Ascending aorta (tissue), 2 donors: ENCODE measurements at places on chromosomes 4 and X. TPM values are rescaled to one million over a fixed set of nuclear protein-coding genes. Genes with fewer than 3 reads are reported as not detected.

DNA sequence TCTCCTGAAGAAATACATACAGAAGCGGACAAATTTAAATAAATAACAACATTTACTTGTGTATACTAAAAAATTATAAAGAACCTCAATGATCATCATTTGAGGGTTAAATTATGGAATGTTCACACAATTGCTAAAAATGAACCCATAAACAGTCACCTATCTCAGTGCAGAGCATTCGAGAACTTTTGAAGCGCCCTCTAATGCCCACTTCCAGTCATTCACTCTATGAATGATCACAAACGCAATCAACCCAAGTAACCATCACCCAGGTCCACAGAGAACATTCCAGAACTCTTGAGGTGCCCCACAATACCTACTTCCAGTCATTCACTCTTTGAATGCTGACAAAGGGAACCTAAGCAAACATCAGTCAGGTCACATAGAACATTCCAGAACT lies 103.5 kb upstream of the PLAC1 start:
- H3K27me3 ChIP-seq: no peaks in the 10 kb centered on the region
- H3K36me3 ChIP-seq: no peaks in the 10 kb centered on the region
- no peak for DNase-seq
- H3K4me1 ChIP-seq: no peaks in the 10 kb centered on the region
- H3K27ac ChIP-seq: no peak overlapping the region
- no peak overlapping the region for H3K4me3 ChIP-seq

- no peak for DNase-seq
- H3K36me3 ChIP-seq: no peaks in the 10 kb centered on the region
- peak overlapping the region; percentile 64 for H3K27ac ChIP-seq
- peak overlapping the region; percentile 86 for H3K4me3 ChIP-seq
- peaks cover 3% of the 10 kb centered on the region for H3K4me1 ChIP-seq
Observed at GRCh38 chr4:102343964-102344519, 1.2 kb downstream of the SLC39A8 start.

GRCh38 chr4:8739317-8739716 lies 132.3 kb downstream of the HMX1 start:
- H3K4me3 ChIP-seq: no peak overlapping the region
- H3K27ac ChIP-seq: no peak overlapping the region
- DNase-seq: peak; percentile 37
- H3K27me3 ChIP-seq: no peaks in the 10 kb centered on the region
- no peaks in the 10 kb centered on the region for H3K36me3 ChIP-seq

The CCDC158 gene
- 1.1 TPM for total RNA-seq

The CFAP47 gene
- total RNA-seq: not detected

The PDE6B gene
- total RNA-seq: not detected

DNA sequence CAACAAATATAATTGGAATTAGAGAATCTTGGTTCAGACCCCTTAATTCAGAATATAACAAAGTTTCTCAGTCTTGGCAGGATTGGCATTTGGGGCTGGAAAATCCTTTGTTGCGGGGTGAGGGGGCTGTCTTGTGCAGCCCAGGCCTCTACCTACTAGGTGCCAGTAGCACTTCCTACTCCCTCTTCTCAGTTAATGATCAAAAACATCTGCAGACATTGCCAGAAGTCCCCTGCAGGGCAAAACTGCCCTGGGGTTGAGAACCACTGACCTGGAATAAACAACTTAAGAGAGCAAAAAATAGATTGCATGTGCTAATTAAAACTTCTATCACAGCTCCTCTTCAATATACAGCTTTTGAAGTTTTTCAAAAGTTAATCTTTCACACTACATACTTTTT lies 36.7 kb upstream of the CXorf38 start:
- H3K4me1 ChIP-seq: no peaks in the 10 kb centered on the region
- no peaks in the 10 kb centered on the region for H3K27me3 ChIP-seq
- DNase-seq: no peak
- H3K36me3 ChIP-seq: peaks cover 19% of the 10 kb centered on the region
- no peak overlapping the region for H3K4me3 ChIP-seq
- no peak overlapping the region for H3K27ac ChIP-seq

DNA sequence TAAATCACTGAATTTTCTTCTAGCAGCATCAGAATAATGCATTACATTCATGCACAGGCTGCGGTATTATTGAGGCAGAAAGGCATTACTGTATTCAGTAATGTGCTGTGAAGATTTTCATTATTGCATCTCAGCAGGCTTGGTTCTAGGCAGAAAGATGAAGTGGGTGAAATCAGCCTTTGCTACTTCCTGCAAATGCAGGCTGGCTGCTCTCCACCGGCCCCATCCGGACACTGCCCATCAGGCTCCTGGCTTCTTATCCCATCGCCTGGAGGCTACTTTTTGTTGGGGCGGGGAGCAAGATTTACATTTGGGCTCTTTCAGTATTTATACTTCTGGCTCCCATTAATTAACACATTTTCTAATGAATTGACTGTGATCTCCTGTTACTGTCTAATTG lies 117.8 kb downstream of the FRAS1 start:
- no peak overlapping the region for H3K4me3 ChIP-seq
- H3K4me1 ChIP-seq: no peaks in the 10 kb centered on the region
- no peaks in the 10 kb centered on the region for H3K27me3 ChIP-seq
- no peak for DNase-seq

- no peaks in the 10 kb centered on the region for H3K36me3 ChIP-seq
- H3K27ac ChIP-seq: no peak overlapping the region
- no peaks in the 10 kb centered on the region for H3K27me3 ChIP-seq
- H3K4me3 ChIP-seq: no peak overlapping the region
Observed at GRCh38 chrX:15883540-15883863, 28.9 kb upstream of the AP1S2 start.

The CXorf65 gene
- total RNA-seq: not detected

GRCh38 chr4:53956454-53956853 lies 108.0 kb downstream of the CHIC2 start:
- DNase-seq: no peak
- no peaks in the 10 kb centered on the region for H3K27me3 ChIP-seq
- H3K36me3 ChIP-seq: no peaks in the 10 kb centered on the region
- no peak overlapping the region for H3K4me3 ChIP-seq
- no peak overlapping the region for H3K27ac ChIP-seq

- H3K4me3 ChIP-seq: no peak overlapping the region
- H3K27me3 ChIP-seq: no peaks in the 10 kb centered on the region
- no peak overlapping the region for H3K27ac ChIP-seq
- H3K36me3 ChIP-seq: no peaks in the 10 kb centered on the region
- no peaks in the 10 kb centered on the region for H3K4me1 ChIP-seq
Observed at GRCh38 chr4:162017863-162018262, 145.9 kb downstream of the FSTL5 start.

GRCh38 chr4:154124539-154125255 lies 335.8 kb upstream of the SFRP2 start:
- H3K27me3 ChIP-seq: no peaks in the 10 kb centered on the region
- no peak overlapping the region for H3K27ac ChIP-seq
- no peak overlapping the region for H3K4me3 ChIP-seq
- H3K4me1 ChIP-seq: no peaks in the 10 kb centered on the region
- DNase-seq: no peak
- H3K36me3 ChIP-seq: no peaks in the 10 kb centered on the region

- no peak overlapping the region for H3K4me3 ChIP-seq
- no peak for DNase-seq
- H3K4me1 ChIP-seq: no peaks in the 10 kb centered on the region
- no peaks in the 10 kb centered on the region for H3K27me3 ChIP-seq
- no peaks in the 10 kb centered on the region for H3K36me3 ChIP-seq
- H3K27ac ChIP-seq: no peak overlapping the region
Observed at GRCh38 chr4:28832444-28832843, 1887.7 kb upstream of the PCDH7 start.

The PCSK1N gene
- total RNA-seq: not detected

GRCh38 chrX:149916745-149917392 lies 12.5 kb upstream of the HSFX4 start:
- DNase-seq: no peak
- no peak overlapping the region for H3K27ac ChIP-seq
- no peaks in the 10 kb centered on the region for H3K36me3 ChIP-seq
- H3K4me1 ChIP-seq: no peaks in the 10 kb centered on the region
- no peak overlapping the region for H3K4me3 ChIP-seq

DNA sequence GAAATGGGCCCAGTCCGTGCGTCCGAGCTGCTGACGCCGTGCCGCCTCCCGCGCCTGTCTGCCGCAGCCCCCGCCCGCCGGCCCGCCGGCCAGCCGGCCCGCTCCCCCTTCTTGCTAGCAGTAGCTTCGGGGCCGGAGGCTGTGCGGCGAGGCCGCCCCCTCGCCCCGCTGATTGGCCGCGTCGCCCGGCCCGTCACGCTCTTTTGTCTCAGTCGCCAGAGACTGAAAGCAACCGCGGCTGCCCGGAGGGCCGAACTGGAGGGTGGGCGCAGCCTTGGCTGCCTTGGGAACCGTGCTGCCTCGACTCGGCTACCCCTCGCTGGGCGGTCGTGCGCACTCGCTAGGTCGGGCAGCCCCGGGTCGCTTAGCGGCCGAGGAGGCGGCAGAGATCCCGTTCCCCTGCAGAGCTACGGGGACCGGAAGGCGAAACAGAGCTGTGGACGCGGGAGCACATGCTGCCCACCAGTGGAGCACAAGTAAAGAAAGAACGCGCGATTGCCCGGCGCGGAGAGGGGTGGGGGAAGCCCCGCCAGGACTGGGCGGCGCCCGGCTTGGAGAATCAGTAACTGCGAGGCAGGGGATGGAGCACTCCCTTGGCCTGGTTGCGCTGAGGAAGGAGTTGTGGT lies at the start of gene ZCCHC18:
ZCCHC18 (plus strand) TSS at position 198 of the 626 bp plus-strand sequence. CDS start 1,589 bp downstream, outside the sequence.
- DNase-seq: peak; percentile 76
- H3K4me1 ChIP-seq: no peaks in the 10 kb centered on the region
- H3K27ac ChIP-seq: peak within 1 kb of the TSS; percentile 77
